ENCODE measurements at places on chromosomes 2 and 18.

- DNase-seq: no peak
These were observed 268.6 kb upstream of the NCKAP5 start for GRCh38 chr2:133836691-133837345.

- no peak for DNase-seq
These were observed 1207.3 kb upstream of the FAM98A start for GRCh38 chr2:34806396-34806795.

- no peak for DNase-seq
These were observed 46.6 kb upstream of the ZBTB7C start for GRCh38 chr18:48455555-48456478.

GRCh38 chr18:33128581-33128980 lies 311.9 kb downstream of the CCDC178 start:
- DNase-seq: no peak

DNA sequence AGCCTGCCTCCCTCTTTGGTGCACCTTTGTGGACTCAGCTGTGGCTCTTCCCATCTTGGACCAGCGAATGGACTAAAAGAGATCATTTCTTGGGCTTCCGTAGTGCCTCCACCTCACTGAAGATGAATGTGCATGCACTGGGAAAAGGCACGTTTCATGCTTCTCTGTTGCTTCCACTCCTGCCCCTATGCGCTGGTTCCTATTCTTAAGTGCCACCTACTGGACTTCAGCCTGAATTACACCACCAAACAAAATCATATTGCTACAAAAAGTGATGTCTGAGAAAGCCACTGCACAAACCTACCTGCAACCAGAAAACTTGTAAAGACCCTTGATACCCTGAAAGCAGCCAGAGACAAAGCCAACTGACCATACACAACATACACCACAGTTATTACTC lies 695.6 kb downstream of the TSN start:
- no peak for DNase-seq

- DNase-seq: no peak
These were observed 104.4 kb downstream of the NOL4 start for GRCh38 chr18:34120294-34120693.

DNA sequence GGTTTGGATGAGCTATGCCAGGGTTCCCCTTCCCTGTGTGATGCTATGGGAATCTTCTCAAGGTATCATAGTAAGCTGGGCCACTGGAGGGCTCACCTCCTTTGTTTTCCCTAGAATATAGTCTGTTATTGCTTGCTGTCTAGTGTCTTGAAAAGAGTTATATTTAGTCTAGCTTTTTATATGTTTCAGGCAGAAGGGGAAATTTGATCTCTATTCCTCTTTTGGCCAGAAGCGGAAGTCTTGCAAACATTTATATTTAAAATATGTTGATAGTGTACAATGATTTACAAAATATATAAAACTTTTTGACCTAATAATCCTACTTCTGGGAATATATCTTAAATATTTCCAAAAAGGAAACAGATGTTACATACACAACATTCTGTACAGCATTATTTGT lies 260.7 kb downstream of the FHOD3 start:
- DNase-seq: no peak

GRCh38 chr2:42123426-42123825 lies 45.7 kb upstream of the EML4 start:
- no peak for DNase-seq

DNA sequence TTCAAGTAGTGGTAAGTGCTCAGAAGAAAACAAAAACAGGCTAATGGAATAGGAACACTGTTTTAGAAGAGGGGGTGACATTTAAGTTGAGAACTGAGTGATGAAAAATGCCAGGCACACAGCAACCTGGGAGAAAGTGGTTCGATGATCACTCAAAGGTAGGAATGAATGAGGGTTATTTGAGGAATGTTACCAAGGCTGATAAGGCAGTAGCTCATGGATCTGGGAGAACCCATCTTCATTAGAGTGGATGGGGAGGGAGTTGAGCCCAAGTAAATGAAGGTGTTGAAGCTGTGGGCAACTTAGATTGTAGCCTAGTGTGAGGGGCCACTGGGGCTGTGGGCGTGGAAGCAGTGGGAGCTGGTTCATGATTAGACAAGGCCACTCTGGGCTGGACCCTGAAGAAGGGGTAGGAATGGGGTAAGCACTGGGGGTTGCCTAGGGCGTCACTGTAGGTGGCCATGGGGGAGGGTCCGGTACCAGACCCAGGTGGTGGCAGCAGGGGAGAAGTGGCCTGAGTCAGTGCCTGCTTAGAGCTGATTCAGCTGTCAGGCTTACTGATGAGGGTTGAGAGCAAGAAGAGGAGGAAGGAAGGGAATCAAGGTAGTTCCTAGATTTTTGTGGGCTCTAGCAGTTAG lies 22.5 kb upstream of the LYPD6B start:
- no peak for DNase-seq

GRCh38 chr18:3935305-3935704 lies 485.3 kb downstream of the TGIF1 start:
- DNase-seq: peak; percentile 1

- DNase-seq: no peak
These were observed 41.4 kb downstream of the TET3 start for GRCh38 chr2:74025971-74026612.

- DNase-seq: no peak
These were observed 52.6 kb upstream of the GALR1 start for GRCh38 chr18:77197073-77197472.

DNA sequence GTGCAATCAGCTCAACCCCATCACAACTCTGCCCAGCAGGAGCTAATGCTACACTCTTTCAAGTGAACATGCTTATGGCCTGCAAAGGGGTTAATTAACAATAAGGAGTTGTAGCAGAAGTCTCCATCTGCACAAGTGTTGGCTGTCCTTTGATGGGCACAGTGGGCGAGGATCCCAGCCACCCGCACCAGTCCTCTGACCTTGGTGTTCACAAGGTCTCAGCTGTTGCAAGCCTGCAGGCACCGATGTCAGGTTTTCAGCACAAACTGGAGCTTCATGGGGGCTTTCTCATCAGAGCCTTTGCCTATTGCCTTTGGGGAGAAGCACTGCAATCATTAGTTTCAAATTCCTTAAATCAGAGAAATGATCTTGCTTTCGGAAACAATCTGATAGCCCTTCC lies 60.9 kb upstream of the TMEM178A start:
- no peak for DNase-seq

- no peak for DNase-seq
These were observed 2045.3 kb upstream of the PIK3C3 start for GRCh38 chr18:39909706-39910105.

- DNase-seq: no peak
These were observed 1.5 kb upstream of the BUB1 start for GRCh38 chr2:110679337-110679707.

- no peak for DNase-seq
These were observed 217.0 kb downstream of the C1D start for GRCh38 chr2:67845621-67846369.

GRCh38 chr18:9337873-9338272 lies 3.3 kb downstream of the TWSG1 start:
- no peak for DNase-seq

DNA sequence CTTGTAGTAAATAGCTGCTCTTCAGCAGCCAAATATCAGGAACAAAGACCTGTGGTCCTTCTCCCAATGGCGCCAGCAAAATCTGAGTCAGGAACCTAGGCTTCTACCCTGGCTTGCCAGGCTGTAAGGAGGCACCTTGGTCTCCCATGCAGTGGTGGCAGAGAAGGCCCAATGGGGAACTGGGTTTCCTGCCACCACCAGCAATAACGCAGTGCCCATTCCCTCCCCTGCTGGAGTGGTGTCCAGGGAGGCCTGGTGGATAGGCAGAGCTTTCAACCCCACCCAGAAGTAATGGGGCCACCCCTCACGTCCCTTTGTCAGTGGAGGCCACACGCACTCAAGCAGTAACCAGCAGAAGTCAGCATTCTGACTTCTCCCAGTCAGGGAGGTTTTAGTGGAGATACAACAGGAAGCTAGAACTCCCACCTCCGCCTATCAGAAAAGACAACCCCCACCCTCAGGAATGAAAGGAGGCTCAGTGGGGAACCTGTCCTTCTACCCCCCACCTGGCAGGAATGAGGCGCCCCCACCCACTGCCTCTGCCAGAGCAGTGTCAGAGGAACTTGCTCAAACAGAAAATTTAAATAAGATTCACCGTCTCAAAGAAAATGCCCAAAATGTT lies 132.4 kb downstream of the COPS8 start:
- DNase-seq: no peak

DNA sequence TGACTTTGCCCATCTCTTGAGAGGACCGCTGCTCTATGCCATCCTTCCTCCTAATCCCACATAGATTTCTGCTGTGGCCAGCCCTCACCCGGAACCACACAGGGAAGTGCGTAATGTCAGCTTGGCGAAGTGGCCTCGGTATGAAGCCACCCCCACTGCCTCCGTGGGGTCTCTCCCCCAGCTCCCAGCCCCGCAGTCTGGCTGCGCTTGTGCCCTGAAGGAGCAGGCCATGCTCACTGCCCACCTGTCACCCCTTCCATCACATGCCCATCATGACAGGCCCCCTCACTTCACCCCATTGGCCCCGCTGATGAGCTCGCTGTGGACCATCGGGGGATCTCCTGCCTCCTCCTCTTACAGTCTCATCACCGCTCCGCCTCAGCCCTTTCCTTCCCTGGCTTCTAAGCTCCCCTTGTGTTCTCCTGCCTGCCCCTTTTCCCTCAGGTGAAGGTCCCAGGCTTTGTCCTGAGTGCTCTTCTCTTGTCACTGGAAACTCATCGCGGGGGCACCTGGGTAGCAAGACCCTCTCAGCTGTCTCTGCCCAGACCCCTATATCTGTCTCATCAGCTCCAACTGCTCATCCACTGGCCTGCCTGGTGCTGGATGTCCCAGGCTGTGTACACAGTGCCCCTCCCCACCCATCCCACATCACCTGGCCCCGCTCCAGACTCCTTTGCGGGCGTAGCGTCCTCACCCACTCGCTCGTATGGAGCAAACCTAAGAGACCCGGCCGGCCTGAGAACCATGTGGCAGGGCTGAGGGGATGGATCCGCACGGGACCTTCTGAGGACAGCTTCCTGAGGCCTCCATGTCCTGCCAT lies 81.7 kb downstream of the GLI2 start:
- no peak for DNase-seq

DNA sequence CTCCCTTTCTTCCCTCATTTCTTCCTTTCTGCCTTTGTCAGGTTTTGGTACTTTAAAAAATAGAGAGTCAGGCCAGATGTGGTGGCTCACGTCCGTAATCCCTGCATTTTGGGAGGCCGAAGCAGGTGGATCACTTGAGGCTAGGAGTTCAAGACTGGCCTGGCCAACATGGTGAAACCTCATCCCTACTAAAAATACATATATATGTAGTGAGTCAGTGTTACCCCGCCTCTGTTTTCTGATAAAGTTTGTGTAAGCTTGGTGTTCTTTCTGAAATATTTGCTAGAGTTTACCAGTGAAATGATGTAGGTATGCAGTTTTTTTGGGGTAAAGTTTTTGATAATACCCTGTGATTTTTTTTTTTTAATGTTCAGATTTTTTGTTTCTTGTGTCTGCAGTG lies 58.8 kb downstream of the DGKD start:
- DNase-seq: no peak

- DNase-seq: no peak
These were observed 787.6 kb upstream of the CELF4 start for GRCh38 chr18:38353149-38353548.

DNA sequence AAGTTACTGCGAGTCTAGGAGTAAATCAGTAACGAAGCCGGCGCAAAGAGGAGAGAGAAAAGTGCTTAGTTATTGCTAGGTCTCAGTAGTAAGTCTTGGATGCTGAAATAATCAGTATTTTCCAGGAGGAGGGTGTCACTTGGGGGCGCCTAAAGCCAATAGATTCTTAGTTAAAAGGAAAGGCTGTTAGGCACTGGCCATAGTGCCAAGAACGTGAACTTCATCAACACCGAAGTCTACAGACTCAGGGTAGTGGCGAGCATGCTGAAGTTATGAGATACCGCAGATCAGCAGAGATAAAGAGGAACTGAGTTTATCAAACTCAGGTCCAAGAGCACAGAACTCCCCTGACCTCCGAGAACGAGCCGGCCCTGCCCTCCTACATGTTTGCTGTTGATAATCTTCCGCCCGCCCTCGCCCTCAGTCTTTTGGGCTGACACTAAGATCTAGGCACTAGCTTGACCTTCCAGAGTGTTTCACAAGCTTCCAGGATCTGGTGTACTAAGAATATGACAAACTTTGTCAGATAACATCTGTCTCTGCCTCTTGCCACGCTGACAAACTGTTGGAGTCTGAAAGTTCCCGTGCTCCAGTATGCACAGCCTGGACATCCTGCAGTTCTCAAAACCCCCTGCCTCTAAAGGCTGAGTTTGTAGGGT lies 49.2 kb downstream of the CYB5A start:
- DNase-seq: no peak

DNA sequence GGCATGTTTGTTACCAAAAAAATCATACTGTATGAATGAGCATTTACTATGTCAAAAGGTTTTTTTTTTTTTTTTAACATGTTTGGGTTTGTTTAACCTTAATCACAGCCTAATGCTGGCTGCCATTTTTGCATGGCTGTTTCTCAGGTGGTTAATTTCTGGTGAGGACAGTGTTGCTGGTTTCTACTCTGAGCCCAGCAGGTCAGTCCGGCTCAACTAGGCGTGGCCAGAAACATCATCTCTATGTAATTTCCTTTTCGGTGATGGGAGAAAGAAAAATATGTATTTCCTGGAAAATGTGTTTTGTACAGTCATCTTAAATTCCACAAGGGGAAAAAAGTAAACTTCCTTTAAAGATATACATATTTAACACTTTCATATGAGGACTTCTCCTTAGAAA lies 24.9 kb upstream of the BZW1 start:
- DNase-seq: peak; percentile 95

GRCh38 chr2:110869472-110870446 lies 137.4 kb downstream of the ACOXL start:
- no peak for DNase-seq
